A172 (cell line): ENCODE measurements at places on chromosomes 1 and 21. TPM values are rescaled to one million over a fixed set of nuclear protein-coding genes. Genes with fewer than 3 reads are reported as not detected.
A peak's percentile ranks its signal among the peaks of the same experiment; 100 is the strongest.

DNA sequence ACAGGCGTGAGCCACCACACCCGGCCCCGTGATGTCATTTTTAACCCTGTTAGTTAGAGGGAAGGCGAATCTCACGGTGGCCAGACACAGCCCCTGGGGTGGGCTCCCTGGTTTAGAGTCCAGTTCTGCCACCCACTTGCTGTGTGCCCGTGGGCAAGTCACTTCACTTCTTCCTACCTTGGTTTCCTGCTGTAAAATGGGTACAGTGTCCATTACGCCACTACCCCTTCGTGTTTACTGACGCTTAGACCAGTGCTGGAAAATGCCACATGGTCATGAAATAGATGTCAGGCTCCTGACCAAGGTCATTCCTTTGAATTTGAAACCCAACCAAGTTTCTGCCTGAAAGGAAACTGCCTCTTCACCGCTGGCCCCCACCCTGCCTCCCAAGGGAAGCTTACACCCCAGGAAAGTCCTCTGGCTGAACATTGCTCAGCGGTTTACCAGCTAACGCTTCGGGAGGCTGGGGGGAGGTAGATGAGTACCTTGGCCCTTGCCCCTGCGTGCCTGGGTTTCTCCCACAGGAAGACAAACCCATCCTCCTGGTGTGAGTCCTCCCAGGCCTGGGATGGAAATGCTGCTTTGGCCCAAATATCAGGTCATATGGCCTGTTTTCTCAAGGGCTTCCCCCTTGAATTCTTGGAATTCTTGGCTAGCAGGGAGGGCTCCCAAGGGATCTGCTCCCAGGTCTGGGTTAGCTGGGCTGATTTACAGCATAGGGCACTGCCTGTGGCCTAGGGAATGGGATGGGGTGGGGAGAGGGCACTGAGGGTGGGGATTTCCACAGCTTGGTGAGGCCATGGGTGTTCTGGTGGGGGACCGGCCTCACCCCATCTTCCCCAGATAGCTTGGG, 7.6 kb upstream of the AADACL4 start:
- peak; percentile 70 for DNase-seq

- DNase-seq: no peak
These were observed 151.2 kb downstream of the PIGK start for GRCh38 chr1:77068013-77068412.

The FMO2 gene
- total RNA-seq: not detected in 2 replicates

DNA sequence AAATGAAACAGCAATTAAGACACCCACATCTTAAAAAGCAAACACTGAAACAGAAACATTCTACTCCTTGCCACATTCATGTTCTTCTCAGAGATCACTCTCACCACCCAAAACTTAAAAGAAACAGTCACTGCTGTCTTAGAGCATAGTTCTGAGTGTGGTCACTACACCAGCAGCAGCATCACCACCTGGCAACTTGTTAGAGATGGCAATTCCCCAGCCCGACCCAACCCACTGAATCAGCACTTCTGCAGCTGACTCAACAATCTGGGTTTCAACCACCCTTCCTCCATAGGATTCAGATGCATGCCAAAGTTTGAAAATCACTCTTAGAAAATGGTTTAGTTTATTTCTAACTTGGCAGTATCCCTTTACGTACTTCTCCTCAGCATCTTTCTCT, 126.1 kb downstream of the CDC42BPA start:
- peak; percentile 89 for DNase-seq

The PTPN14 gene
- total RNA-seq: 42.8 and 46.0 TPM in 2 replicates

The IL12RB2 gene
- total RNA-seq: not detected in 2 replicates

The LAX1 gene
- total RNA-seq: not detected in 2 replicates

DNA sequence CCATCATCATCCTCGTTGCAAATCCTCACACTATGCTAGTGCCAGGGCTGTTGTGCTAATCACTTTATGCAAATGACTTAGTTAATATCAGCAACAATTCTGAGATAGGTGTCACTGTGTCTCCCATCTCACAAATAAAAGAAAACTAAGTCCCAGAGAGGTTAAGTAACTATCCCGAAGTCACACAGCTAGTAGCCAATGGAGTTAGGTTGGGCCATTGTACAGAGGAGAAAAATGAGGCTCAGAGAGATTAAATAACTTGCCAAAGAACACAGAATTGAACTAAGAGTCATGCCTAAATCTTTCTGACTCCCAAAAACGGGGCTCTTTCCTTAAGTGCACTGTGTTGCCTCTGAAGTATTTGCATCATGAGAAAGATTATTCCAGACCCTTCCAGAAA, 146.4 kb downstream of the MIS18A start:
- DNase-seq: no peak

DNA sequence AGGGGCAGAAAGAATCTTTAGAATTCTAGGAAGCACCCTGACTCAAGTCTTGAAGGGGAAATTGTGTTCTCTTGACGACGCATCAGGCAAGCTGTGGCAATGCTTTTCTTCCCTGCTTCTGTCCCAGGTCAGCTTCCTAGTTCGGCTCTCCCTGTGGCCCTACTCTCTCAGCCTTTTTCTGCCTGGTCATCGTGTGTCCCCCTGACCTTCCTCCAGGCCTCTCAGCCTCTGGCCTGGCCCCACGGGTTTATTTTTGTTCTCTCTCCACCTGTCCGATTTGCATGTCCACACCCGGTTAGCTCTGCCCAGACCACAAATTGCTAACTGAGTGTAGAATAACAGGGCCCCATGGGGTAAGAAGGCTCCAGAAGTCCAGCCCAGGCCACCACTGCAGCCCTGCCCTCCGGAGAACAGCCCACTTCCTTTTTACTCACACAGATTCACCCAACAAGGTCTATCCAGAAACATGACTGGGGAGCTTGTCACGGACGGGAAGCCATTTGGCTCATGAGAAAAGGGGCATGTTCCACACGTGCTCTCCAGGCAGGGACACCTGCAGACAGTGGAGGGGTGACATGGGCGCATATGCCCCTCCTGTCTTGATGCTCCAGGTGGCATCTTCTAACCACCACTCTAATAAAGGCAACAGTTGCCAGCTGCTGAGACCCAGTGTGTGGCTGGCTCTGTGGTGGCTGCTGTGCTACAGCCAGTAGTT, 9.8 kb downstream of the KCNN3 start:
- peak; percentile 35 for DNase-seq

The BSND gene
- total RNA-seq: not detected in 2 replicates

DNA sequence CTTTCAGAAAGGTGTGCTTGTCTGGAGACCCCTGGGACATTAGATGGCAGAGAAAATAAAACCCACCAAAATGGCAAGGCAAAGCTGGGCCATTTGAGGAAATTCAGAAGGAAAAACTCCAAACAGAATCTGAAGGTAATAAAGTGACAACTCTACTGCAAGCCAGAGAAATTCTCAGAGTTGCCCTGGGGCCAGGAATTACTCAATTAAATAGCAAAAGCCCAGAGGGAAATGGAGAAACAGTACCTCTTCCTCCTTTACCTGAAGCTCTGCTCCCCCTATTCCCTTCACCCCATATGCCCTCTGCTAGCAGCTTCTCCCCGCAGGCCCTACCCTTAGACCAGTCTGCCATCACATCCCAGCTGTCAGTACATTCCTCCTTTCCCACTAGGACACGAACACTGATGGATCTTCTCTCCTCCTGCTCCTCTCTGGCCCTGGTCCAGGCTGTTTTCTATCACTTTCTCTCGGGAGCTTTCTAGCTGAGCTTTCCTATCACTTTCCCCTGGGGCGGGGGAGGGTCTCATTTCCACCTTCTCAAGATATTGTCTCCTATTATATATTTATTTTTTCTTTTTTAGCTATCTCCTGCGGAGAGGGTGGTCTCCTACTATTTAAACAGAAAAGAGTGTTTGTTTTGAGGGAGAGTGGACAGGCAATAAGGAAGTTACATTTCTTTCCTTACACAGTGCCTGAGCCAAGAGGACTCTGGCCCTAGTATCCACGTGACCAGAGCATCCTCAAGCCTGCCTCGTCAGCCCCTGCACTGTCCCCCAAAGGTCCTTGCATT, 47.7 kb upstream of the RBM15 start:
- no peak for DNase-seq

GRCh38 chr21:38955495-38955894, 149.8 kb downstream of the ETS2 start:
- peak; percentile 66 for DNase-seq

The LIN28A gene
- total RNA-seq: not detected in 2 replicates

The TSPAN1 gene
- 1.6 and 2.3 TPM in 2 replicates for total RNA-seq

The CENPF gene
- total RNA-seq: 149 and 175 TPM in 2 replicates

The CHD5 gene
- total RNA-seq: 0.98 TPM in 2 replicates

The C1orf167 gene
- total RNA-seq: not detected in 2 replicates

The GART gene
- 149 and 187 TPM in 2 replicates for total RNA-seq

The ERICH3 gene
- total RNA-seq: 0.07 TPM in 1 of 2 replicates, not detected in the other

DNA sequence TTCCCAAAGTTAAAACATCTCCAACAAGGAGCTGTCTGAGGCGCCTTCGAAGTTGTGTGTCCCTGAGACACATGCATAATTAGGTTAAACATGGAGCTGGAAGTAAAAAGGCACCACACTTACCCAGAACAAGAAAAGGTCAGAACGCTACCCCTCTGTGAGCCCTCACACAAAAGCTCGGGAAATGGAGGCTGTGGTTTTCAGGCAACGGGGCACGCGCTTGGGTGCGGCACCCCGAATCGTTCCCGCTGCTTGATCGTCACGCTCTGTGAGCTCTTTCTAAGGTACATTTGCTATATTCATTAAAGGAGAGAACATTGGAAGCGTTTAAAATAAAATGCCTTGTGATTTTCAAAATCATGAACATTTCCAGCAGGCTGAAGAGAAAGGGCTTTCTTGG, 12.5 kb downstream of the CAPN8 start:
- no peak for DNase-seq

DNA sequence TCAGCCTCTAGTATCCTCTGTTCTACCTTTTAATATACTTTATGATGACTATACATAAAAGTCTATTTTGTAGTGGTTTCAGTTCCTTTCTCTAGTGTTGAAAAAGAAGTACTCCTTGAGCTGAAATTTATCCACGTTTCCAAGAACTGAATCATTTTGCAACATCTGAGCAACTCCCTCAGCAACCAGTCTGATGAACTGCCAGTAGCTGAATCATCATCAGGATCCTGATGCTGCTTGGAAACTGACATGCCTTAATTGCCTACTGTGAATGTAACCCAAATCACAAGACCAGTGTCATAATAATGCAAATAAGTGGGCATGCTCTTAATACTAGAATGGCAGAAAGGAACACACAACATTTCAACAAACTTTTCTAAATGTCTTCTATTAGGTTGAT, 103.3 kb downstream of the CYYR1 start:
- peak; percentile 66 for DNase-seq

The PCAT6 gene
- total RNA-seq: not detected in 2 replicates

DNA sequence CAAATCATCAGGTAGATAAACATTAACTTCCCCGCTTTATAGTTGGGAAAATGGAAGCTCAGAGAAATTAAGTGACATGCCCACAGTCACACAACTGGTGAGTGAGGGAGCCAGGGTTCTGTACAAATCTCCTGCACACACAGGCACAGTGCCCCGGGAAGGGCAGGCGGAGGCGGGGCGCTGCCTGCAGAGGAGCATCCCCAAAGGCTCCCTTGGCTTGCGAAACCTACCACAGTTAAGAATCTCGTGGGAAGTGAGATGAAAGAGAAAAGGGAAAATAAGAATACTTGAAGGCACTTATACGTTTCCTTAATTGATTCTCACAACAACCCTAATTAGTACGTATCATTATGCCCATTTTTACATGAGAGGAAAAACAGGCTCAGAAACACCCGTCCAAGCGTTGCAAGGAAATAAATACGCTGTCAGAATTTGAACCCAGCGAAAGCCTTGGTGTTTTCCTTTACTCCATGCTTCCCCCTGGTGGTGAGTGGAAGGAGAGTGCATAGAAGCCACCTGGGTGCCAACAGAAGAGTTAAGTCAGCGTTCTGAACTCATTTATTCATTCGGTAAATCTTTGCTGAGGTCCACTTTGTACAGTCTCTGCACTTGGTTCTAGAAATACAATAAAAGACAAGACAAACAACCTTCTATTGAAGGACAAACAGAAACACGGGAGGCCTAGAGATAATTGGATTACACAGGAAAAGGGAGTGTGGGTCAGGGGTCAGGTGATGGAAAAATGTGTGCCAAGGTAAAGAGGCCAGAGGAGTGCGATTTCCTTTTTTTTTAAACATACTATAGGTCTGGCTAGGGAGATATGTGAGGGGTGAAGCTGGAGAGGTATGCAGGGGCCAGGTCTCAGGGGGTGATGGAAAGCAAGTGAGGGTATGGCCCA, 28.4 kb downstream of the ACP6 start:
- DNase-seq: peak; percentile 54

The HOOK1 gene
- not detected in 2 replicates for total RNA-seq

DNA sequence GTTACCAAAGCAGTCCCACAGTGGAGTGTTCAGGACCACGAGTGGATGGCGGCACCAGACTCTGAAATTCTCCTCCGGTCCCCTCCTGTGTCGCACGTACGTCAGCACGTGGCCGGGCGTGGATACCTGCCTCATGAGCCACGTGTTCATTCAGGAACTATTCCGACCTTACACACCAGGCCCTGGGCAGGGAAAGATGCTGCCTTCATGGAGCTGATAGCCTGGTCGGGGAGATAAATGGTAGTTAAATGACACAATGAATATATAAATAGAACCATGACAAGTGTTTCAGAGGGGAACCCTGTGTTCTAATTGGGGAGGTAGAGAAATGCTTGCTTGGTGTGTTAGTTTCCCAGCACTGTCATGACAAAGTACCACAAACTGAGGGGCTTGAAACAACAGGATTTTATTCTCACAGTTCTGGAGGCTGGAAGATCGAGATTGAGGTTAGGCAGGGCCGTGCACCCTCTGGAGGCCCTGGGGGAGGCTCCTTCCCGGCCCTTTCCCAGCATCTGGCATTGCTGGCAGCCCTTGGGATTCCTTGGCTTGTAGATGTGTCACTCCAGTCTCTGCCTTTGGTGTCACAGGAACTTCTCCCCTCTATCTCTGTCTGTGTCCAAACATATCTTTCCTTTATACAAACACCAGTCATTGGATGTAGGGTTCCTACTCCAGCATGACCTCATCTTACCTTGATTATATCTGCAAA, 28.9 kb upstream of the GPR137B start:
- no peak for DNase-seq

DNA sequence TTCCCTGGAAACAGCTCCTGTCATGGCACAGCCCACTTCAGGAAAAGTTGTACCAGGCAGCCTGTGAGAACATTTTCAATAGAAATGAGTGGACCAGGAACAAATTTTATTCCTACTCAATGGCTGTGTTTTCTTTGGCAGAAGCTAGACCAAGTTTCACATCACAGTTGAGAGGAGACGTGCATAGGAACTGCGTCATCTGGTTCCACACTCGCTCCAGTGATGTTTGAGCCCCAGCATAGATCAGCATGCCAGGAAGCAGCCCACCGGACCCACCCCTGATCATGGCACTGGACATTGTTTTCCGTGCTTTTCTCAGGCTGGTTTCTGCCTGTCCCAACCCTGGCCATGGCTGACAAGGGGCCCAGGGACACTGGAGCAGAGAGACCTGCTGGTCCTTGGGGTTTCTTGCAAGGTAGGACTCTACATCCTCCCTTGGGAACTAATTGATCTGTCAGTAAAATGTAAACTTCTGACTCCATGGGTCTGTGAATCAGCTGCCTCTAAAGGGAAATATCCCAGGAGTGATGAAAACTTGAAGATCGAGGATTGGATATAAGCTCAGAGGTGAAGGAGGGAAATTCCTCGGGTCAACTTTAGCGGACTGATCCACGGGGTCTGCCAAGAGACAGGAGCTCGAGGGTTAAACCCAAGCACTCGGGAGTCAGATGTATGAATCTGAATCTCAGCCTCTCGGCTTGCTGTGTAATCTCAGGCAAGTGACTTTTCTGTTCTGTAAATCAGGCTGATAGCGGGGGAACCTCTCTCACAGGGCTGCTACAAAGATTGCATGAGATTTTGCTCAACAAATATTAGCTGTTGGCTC, 35.7 kb downstream of the NEK2 start:
- DNase-seq: peak; percentile 75

The KLF17 gene
- not detected in 2 replicates for total RNA-seq

The SLAMF8 gene
- total RNA-seq: 0.48 TPM in 1 of 2 replicates, not detected in the other
